ENCODE measurements at places on chromosomes 2 and 18. TPM values are rescaled to one million over a fixed set of nuclear protein-coding genes. Genes with fewer than 3 reads are reported as not detected.

The MAL gene
- total RNA-seq: not detected

The SH2D6 gene
- 0.43 TPM for total RNA-seq

The CTNNA2 gene
- total RNA-seq: 0.25 TPM

The NT5DC4 gene
- not detected for total RNA-seq

The ALPI gene
- not detected for total RNA-seq

The MC5R gene
- not detected for total RNA-seq

The IL1RL2 gene
- not detected for total RNA-seq

The CFAP65 gene
- total RNA-seq: 0.14 TPM

Data from A549 treated with CpdA at 1 μM for 4 hours (cell line).